ENCODE measurements at places on chromosomes 16 and 17.

DNA sequence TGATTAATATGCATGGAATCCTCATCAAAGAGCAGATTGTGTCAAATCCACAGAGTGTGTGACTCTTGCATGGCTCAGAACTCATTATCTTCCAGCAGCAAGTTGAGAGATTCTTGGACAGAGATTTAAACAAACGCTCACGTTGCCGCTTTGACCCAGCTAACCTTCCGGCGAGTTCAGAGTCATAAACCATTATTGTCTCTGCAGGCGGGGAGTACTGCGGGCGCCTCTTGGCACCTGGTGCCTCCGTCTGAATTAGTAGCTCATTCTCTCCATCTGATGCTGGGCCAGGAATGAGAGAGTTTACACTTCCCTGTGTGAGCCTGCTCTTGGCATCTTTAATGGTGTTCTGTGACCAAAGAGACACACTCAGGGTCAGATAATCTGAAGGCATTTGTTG, 138.6 kb upstream of the WSCD1 start:
- DNase-seq = no peak

GRCh38 chr17:14748036-14748710, 447.3 kb downstream of the HS3ST3B1 start:
- DNase-seq = peak; percentile 47

GRCh38 chr17:60249290-60249826, 99.6 kb downstream of the CA4 start:
- DNase-seq = no peak

DNA sequence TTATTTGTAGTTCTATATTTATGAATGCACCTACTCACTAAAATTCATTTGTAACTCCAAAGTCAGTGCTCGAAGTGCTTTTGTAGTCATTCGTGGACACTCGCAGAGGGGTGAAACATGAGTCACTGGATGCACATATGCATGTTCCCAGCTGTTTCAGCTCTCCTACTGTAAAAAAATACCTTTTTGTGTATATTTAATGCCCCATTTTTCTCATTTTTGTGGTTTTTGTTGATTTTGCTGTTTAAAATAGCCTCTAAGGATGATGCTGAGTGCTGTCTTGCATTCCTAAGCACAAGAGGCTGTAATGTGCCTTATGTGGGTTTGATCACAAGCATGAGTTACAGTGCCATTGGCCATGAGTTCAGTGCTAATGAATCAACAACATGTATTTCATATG, 30.6 kb downstream of the CENPV start:
- no peak for DNase-seq

- no peak for DNase-seq
Measured at GRCh38 chr16:88202207-88202745, 180.5 kb upstream of the ZNF469 start.

- peak; percentile 92 for DNase-seq
Measured at GRCh38 chr17:64077379-64077778, 52.6 kb downstream of the ERN1 start.

DNA sequence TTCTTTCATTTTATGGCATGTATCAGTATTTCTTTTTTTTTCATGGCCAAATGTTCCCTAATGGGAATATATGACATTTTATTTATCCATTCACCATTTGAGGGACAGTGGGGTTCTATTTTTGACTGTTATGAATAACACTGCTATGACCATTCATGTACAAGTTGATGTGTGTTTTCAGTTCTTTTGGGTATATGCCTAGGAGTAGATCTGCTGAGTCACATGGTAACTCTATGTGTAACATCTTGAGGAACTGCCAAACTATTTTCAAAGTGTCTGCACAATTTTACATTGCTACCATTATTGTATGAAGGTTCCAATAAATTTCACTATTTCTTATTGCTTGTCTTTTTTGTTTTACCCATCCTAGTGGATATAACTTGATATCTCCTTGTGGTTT, 223.0 kb downstream of the TANC2 start:
- peak; percentile 60 for DNase-seq
